ENCODE measurements at places on chromosomes 6 and 20.
A peak's percentile ranks its signal among the peaks of the same experiment; 100 is the strongest.

GRCh38 chr6:146883640-146884531, 285.1 kb downstream of the ADGB start:
- no peak for DNase-seq

DNA sequence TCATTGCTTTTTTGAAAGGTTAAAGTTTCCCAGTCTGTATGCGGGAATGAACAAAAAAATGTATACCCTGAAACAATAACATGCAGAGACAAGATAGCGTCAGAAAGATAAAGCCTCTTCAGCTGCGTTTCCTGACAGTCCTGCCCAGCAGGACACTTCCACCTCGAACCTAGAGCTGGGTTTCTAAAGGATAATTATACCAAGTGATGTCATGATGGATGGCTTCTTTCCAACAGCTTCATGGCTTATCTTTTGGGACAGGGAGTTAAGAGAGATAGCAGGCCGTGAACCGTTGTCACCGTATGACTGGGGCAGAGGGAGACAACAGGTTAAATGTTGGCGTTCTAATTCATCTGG, 267.6 kb upstream of the SGK1 start:
- no peak for DNase-seq

- DNase-seq, result no peak
These were observed 859 bp upstream of the KIF25 start for GRCh38 chr6:167996424-167997199.

GRCh38 chr20:9128568-9128967, 59.7 kb downstream of the PLCB4 start:
- DNase-seq, result no peak

GRCh38 chr6:142856624-142857232, 88.2 kb downstream of the HIVEP2 start:
- DNase-seq, result no peak

DNA sequence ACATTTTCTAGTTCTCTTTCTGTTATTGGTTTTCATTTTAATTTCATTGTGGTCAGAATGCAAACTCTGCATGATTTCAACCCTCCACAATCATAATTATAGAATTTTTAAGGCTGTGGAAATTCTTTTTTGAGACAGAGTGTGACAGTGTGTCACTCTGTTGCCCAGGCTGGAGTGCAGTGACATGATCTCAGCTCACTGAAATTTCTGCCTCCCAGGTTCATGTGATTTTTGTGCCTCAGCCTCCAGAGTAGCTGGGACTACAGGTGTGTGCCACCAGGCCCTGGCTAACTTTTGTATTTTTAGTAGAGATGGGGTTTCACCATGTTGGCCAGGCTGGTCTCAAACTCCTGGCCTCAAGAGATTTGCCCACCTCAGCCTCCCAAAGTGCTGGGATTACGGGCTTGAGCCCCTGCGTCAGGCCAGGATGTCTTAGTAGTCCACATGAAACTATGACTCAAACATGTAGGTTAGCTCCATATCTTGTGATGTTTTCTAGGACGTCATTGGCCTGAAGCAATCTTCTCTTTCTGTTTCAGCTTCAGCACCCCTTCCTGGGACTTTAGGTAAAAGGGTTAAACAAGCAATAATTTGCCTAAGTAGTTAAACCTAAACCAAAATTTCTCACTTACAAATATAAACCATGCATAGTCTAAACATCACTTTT, 47.4 kb upstream of the SAMD3 start:
- DNase-seq, result no peak

GRCh38 chr6:151702851-151703658, 104.4 kb upstream of the ESR1 start:
- DNase-seq, result no peak

GRCh38 chr20:39853636-39854035, 835.4 kb downstream of the MAFB start:
- peak; percentile 44 for DNase-seq

- DNase-seq, result no peak
These were observed 295.1 kb upstream of the ZNF337 start for GRCh38 chr20:25991756-25992130.

- DNase-seq, result no peak
These were observed 446.1 kb upstream of the MARCKS start for GRCh38 chr6:113411011-113411410.

DNA sequence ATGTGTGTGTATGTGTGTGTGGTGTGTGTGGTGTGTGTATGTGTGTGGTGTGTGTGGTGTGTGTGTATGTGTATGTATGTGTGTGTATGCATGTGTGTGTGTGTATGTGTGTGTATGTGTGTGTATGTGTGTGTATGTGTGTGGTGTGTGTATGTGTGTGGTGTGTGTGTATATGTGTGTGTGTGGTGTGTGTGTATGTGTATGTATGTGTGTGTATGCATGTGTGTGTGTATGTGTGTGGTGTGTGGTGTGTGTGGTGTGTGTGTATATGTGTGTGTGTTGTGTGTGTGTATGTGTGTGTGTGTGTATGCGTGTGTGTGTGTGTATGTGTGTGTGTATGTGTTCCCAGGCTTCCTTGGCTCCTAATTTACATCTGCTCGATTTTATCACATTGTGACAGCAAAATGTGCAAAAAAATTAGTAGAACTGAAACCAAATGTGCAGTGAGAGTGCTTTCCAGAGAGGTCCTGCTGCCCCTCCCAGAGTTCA, 234.5 kb downstream of the BMP7 start:
- DNase-seq, result no peak

DNA sequence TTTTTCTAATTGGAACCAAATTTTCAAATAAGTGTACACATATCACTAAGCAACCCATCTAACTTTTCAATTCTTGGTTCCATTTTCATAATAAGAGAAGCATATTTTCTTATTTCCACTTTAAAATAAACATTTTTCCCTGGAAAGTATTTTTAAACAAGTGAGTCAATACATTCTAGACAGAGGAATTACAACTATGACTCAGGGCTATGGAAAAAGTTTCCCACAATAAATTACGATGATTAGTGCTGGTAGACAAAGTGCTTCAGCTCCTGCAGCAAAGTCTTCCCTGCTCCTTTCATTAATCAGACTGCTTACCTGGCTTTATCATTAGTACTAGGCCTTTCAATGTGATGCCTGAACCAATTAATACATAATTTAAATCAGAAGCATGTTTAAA, 322.5 kb downstream of the HACE1 start:
- peak; percentile 72 for DNase-seq

- no peak for DNase-seq
These were observed 696 bp upstream of the SIRPA start for GRCh38 chr20:1894471-1894950.

DNA sequence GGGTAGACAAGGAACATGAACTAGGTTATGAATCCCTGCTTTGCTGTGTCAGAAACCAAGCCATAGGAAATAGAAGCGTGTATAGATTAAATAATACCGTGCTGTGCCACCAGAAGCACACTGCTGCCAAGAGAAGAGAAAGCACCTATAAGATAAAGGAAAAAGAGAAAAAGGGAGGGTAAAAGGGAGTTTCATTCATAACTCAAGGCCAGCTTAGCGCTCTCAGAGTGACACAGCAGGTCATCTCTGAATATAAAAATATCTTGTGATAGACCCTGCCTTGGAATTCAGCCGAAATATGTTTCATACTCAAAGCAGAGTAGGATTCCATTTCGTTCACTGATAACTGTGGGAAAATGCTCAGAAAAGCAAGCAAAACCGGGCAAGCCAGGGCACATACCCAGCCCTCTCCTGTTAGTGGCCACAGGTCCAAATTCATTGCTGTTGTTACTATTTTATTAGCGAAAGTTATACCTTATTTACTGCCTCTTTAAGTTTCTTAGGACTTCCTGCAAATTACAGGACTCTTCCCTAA, 8.7 kb downstream of the JAG1 start:
- DNase-seq, result peak; percentile 45

- DNase-seq, result no peak
These were observed 579.8 kb upstream of the AGPAT4 start for GRCh38 chr6:161853657-161854056.

DNA sequence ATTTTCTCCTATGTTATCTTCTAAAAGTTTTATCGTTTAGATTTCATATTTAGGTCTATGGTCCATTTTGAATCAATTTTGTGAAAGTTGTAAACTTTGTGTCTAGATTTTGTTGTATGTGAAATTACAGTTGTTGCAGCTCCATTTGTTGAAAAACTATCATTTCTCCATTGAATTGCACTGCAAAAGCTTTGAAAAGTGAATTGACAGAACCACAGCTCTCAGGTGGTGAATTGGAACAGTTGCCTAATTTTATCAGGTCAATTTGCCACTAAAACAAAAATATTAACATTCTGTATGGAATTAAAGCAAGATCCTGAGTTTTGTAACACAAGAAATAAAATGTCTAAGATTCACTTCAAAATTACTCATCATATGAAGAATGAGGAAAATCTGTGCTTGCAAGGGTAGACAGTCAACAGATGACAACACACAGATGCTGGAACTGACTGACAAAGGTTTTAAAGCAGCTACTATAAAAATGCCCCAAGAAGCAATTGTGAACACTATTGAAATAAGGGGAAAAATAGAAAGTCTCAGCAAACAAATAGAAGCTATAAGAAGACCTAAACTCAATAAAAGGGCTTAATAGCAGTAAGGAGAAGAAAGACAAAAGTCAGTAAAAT, 346.7 kb downstream of the PAX1 start:
- DNase-seq, result no peak

DNA sequence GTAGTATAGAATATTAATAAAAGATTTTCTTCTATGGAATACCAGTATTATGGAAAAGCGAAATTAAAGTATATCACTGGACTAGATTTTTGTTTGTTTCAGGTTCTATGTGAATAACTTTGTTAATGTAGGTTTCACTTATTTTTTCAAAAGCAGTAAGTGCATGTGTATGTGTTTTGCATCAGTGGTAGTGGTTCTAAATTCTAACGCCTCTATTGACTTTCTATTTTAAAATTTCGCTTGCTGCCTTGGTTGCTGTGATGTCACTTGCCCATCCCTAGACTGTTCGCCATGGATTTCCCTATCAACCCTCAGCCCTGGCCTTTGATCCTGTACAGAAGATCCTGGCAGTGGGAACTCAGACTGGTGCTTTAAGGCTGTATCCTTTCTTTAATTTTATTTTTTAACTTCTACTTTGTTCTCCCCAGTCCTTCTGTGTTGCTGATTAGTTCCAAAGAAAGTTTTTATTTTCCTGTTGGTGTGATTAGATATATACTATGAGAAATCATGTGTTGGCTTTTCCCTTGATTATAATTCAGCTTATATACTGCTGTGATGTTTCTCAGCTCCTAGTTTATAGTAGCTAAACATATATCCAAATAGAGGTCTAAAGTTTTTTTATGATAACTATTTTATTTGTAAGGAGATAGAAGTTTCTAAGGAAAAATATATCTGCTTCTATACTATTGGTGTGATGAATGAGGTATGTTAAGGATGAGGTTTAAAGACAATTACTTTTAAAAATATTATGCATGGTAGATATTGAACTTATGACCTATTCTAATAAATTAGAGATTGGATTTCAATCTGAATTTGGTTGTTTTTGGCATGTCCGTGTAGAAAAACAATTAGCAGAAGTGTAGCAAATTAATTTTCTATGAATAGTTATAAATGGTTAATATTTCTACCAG, 1.7 kb downstream of the STXBP5 start:
- DNase-seq, result peak; percentile 36

- no peak for DNase-seq
These were observed 81.1 kb downstream of the MAFB start for GRCh38 chr20:40607927-40608326.

- no peak for DNase-seq
These were observed 14.8 kb upstream of the EXOC2 start for GRCh38 chr6:707576-708236.

DNA sequence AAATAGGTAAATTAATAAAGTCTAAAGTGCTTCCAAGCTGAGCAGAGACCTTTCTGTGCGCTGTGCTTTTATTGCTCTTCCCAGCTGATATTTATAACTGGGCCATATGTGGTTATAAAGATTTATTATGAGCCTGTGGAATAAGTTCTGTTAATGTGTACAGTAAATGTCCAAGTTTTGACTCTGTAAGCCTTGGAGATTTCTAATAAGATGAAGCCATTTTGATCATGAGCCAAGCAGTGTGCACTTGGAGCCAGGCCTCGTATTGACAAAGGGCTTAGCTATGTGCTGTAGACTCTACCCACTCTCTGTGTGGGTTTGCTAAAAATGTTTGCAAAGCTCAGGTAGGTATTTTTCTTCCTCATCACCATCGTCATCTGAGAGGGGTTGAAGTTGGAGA, 361.1 kb downstream of the FOXA2 start:
- DNase-seq, result no peak

DNA sequence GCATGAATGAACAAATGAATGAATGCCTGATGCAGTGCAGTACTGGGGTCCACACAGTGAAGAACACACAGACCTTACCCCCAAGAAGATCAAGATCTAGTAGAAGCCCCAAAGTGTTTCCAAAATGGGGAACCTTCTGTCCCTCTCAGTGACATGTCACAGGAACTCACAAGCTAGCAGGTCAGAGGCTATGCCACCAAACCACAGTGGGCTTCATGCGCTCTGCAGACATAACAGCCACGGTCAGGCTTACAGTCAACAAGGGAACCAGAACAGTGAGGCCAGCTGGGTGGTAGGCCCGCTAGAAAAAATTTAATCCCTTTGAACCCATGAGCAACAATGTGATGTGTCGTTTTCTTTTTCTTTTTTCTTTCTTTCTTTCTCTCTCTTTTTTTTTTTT, 20.2 kb upstream of the ARFGEF2 start:
- DNase-seq, result no peak

DNA sequence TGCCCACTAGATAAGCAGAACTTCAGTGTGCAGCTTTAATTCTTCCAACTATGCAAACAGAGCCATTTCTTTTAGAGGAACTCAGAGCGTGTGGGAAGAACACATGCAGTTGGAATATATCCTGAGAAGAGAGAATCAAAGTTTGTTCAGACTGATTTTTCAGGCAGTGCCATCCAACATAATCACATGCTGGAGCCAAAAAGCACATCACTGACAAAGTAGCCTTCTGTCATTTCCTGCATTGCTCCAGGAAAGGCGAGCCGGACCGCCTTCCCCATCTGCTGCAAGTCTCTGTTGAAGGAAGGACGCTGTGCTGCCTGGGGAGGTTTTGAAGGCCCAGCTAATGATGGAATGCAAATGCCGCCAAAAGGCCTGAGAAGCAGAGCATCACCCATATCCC, 98.4 kb downstream of the DOK5 start:
- DNase-seq, result peak; percentile 40

GRCh38 chr6:41582540-41582939, 36.4 kb downstream of the FOXP4 start:
- no peak for DNase-seq

GRCh38 chr6:143135325-143135724, 74.6 kb downstream of the AIG1 start:
- DNase-seq, result no peak

GRCh38 chr20:58384821-58385220, 4.2 kb upstream of the VAPB start:
- no peak for DNase-seq

- DNase-seq, result no peak
These were observed 34.8 kb downstream of the VSTM2L start for GRCh38 chr20:37937686-37938085.

GRCh38 chr6:79157961-79158644, 76.4 kb downstream of the HMGN3 start:
- DNase-seq, result no peak

Data from fibroblast of pulmonary artery (primary cell).